Cerebellar nuclear complex (tissue), 1 donor: ENCODE measurements at places on chromosomes 7 and 10.

- no peak for DNase-seq
Observed at GRCh38 chr10:11234857-11235531, 217.3 kb downstream of the CELF2 start.

- no peak for DNase-seq
Observed at GRCh38 chr10:80530816-80531215, 6.9 kb upstream of the SH2D4B start.

GRCh38 chr10:81109200-81109752, 571.6 kb downstream of the SH2D4B start:
- no peak for DNase-seq

- DNase-seq = no peak
Observed at GRCh38 chr10:49187044-49187484, 1.1 kb downstream of the TMEM273 start.

DNA sequence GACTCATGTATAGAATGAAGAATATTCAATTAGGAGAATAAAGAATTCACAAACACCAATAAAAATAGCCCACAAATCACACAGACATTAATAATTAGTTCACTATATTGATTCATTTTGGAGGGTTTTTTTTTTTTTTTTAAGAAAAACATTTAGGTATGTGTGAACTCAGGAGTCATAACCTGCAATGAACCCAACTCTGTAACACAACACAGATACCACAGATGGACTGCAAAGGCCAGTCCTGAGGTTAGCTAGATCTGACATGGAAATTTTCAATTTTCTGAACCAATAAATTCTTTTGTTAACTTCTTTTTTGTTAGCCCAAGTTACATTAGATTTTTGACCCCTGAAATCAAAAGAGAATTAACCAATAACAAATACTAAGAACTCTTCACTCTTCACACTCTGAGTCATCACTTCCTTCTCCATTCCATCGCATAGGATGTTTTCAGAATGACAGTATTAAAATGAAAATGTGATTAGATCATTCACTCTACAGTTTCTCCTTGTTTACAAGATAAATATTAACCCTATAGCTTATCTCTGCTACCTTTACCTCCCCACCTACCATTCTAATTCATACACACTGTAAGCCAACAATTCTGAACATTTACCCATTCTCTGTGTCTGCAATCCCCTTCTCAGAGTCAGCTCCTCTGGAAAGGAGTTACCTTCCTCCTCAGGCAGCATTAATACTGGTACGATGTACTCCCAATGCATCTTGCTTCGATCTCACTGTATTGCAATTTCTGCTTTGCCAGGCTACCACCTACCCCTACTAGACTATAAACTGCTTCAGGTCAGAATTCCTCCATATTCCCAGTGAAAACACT, 141.5 kb downstream of the LRRN3 start:
- DNase-seq = no peak

- DNase-seq = peak; percentile 52
Observed at GRCh38 chr10:73771722-73772280, 10.0 kb upstream of the CHCHD1 start.

- no peak for DNase-seq
Observed at GRCh38 chr10:83165265-83165664, 974.0 kb upstream of the GHITM start.

DNA sequence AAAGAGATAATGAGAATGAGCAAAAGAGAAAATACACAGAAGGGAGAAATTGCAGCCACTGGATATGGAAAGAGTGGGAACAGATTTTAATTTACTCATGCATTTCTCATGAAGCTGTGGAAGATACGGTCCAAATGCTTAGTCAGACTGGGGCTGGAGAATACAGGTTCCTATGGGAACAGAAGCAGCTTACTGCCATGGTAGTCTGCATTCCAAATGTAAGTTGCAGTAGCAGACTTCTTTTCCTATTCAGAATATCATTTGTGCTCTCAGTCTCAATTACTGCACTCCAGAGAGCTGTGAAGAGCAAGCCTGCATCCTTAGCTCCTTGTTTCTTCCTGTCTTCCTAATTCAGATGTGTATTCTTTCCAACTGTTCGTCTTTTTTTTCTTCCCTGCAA, 190.8 kb upstream of the TMEM196 start:
- no peak for DNase-seq

- DNase-seq = no peak
Observed at GRCh38 chr7:28792858-28793257, 165.3 kb downstream of the TRIL start.

DNA sequence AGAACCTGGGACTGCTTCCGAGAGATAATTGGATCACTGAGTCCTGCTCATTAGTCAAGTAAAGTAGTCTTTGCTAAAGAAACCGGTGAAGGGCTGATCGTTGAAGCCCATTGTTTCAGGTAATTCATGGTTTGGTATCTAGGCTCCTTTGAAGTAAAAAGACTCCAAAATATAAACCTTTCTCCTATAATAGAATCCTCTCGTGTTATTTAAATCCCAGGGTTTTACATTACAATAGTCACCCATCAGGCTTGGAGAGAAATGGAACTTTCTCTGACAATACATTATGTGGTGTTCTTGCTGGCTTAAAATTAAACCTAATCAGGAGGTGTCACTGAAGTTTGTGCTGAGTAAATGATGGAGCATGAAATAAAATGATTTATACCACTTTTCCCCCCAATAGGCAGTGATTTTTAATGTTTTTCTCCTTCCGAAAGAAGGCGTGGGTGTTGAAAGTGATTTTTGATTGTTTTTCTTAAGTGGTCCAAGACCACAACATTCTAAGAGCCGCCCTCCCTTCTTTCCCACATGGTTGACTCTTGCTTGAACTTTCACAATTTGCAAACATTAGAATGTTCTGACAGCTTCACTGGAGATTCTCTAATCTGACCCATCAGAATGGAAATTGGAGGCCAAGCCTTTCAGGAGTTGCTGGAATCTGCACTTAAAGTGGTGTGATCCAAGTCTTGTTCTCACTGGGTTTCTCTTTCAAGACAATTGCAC, 44.2 kb downstream of the LRMDA start:
- no peak for DNase-seq

DNA sequence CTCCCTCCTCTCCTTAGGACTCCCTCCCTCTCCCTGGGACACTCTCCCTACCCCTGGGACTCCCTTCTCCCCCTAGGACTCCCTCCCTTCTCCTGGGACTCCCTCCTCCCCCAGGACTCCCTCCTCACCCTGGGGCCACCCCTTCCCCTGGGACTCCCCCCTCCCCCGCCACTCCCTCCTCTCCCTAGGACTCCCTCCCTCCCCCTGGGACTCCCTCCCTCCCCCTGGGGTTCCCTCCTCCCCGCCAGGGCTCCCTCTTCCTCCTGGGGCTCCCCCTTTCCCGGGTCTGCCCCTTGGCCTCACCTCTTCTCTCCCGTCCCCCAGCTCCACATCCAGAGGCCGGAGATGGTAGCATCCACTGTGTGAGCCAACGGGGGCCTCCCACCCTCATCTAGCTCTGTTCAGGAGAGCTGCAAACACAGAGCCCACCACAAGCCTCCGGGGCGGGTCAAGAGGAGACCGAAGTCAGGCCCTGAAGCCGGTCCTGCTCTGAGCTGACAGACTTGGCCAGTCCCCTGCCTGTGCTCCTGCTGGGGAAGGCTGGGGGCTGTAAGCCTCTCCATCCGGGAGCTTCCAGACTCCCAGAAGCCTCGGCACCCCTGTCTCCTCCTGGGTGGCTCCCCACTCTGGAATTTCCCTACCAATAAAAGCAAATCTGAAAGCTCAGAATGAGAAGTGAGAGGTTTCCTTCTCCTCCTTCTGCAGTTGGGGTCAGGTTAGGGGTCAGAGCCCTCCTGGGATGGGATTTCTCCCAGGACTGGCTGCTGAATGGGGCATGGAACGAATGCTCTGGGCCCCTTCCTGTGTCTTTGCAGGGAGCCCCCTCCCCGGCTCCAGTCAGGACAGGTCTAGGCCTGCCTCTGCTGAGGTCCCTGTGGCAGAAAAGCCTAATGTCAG, 1.4 kb upstream of the MUC17 start:
- DNase-seq = no peak

GRCh38 chr7:30931161-30931928, 19.7 kb downstream of the AQP1 start:
- DNase-seq = no peak

DNA sequence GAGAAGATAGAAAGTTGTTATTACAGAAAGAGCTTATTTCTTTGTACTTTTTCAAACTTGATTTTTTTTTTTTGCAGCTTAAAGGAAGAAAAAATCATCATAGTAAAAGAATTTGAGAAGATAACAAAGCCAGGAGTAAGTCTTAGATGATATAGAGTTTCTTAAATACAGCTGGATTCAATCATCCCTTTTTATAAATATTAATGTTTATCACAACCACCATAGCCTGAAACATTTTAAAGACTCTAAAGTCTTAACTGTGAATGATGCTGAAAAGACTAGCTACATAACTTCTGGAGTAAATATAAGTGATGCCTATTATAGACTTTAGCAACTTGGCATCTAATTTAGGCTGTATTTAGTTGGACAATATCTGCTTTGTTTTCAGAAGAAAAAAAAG, 54.8 kb upstream of the FGL2 start:
- no peak for DNase-seq

GRCh38 chr7:28408960-28409715, 3.2 kb upstream of the CREB5 start:
- DNase-seq = peak; percentile 94

DNA sequence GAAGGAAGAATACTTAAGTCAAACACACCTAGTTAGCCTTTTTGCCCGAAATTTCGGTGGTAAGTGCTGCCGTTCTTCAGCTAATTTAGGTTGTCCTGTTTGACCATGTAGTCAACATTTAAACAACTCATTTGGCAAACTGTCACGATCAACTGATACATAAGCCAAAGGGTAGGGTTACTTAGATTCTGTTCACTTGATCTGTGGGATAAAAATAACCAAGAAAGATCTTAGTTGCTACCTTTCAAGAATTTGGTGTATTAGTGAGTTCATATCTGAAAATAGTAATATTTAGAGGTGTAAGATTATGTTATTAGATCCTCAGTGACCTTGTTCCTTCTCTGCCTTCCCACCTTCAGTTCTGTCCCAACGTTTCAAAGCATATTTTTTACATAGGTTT, 2.0 kb downstream of the TNKS2 start:
- DNase-seq = no peak

DNA sequence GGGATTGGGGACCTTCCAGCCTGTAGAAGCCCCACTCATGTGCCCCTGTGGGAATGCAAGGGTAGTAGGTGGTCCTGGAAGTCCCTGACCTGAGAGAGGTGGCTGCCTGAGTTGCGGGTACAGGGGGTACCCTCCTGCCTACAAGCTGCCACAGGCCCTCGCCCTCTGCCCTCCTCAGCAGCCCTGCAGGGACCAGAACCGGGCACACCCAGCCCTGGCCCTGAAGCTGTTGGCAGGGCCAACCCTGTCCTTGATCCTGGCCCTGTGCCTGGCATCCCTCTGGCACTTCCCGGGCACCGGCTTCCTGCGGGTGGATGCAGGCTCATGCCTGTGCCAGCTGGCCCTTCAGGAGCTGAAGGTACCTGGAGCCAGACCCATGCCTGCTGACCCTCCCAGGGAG, 54.9 kb upstream of the ELN start:
- DNase-seq = no peak

- no peak for DNase-seq
Observed at GRCh38 chr10:32199714-32200394, 143.6 kb upstream of the KIF5B start.

GRCh38 chr7:118757066-118757465, 532.6 kb downstream of the ANKRD7 start:
- no peak for DNase-seq

DNA sequence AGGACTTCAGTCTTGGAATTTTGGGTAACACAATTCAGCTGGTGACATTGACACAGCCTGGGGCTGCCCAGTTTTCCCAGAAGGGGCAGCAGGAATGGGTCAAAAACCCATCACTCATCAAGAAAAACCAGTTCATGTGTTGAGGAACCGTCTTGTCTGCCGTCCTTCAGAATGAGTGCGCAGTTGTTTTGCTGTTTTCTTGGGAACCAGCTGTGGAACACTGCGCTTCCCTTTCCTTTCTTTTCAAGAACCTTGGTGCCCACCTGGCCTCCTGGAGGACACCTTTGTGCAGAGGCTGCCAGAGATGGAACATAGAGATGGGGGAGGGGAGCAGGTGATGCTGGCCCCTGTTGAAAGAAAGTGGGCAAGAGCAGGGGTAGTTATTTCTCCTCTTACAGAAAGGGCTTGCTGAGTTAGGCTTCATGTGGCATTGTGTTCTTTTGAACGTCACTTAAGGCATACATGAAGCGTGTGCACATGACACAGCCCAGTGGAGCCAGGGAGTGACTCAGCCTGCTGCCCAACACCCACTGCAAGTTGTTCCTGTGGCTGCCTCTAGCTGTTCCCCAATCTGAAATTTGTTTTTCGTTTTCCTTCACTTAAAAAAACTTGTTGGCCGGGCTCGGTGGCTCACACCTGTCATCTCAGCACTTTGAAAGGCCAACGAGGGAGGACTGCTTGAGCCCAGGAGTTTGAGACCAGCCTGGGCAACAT, 87.4 kb upstream of the TNS3 start:
- no peak for DNase-seq
